Gastroesophageal sphincter (tissue), 4 donors: ENCODE measurements at places on chromosomes 16 and 17.

DNA sequence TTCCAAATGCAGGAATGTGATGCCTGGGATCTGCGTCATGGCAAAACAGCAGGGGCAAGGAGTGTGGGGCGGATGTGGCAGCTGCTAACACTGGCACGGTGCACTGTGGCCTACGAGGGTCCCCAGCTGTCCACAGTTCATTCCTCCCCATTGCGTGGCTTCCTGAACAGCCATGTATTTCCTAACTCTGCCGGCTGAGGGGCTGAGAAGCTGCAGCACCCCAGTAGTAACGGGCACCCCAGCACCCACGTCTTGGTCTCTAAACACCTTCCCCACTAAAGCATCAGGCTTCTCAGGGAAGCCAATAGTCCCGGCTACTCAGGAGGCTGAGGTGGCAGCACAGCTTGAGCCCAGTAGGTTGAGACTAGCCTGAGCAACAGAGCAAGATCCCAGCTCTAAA is 47.6 kb downstream of the LMF1 start:
- no peak for ATAC-seq

- no peak for ATAC-seq
Observed at GRCh38 chr17:66784621-66785364, 50.1 kb upstream of the CACNG5 start.

DNA sequence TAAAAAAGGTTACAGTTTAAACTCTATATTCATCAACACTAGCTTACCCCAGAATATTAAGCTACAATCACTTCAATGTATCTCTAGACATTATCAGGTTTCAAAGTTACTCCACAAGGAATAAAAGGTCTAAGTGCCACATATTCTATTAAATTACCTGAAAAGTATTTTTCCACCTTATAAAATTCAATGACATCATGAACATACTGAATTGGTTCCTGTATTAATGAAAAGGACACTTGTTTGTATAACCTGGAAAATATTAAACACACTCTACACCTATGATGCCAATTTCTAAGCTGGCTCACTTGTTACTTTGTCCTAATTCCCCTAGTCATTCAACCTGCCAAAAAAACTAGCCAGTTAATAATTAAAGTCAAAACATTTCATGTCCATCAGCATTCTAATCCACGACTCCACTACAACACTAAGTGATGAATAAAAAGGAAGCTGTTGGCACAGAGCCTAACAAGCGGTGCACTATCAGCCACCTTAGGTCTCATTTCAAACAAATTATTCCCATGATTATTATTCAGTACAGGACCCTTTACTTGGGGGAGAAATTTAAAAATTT is 12.2 kb downstream of the MED13 start:
- no peak for ATAC-seq

DNA sequence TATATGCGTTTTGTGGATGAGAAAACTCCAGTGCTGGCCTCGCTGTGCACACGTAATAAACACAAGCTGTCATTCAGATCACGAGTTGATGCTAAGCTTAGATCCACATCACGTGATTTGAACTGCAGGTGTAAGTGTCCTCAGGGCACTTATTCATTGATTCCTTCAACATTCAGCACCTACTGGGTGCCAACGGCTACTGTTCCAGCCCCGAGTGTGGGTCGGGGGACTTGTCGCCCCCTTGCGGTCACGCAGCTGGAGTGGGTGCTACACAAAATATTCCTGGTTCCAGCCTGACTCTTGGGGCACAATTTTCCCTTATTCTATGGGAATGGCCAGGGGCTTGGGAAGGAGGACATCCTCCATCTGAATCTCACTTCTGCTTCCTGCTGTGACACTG is 29.9 kb upstream of the GINS2 start:
- ATAC-seq, result no peak
